Endothelial cell (in vitro differentiated cells): ENCODE measurements at places on chromosomes 7 and 10.

- peak overlapping the region; percentile 93 for H3K27ac ChIP-seq
- H3K4me1 ChIP-seq = peaks cover 59% of the 10 kb centered on the region
- H3K36me3 ChIP-seq = peaks cover 14% of the 10 kb centered on the region
Observed at GRCh38 chr10:35416619-35417312, 80.5 kb downstream of the CCNY start.

GRCh38 chr10:80760914-80761371, 223.2 kb downstream of the SH2D4B start:
- no peaks in the 10 kb centered on the region for H3K36me3 ChIP-seq
- H3K4me1 ChIP-seq = no peaks in the 10 kb centered on the region
- H3K27me3 ChIP-seq = no peaks in the 10 kb centered on the region
- no peak for DNase-seq
- no peak overlapping the region for H3K4me3 ChIP-seq

- H3K27me3 ChIP-seq = peaks cover 12% of the 10 kb centered on the region
- no peak for DNase-seq
- no peaks in the 10 kb centered on the region for H3K4me1 ChIP-seq
- H3K36me3 ChIP-seq = peaks cover 19% of the 10 kb centered on the region
- no peak overlapping the region for H3K4me3 ChIP-seq
- H3K27ac ChIP-seq = no peak overlapping the region
Observed at GRCh38 chr7:158061026-158061630, 526.5 kb downstream of the PTPRN2 start.

- peak; percentile 41 for DNase-seq
- H3K36me3 ChIP-seq = peaks cover 19% of the 10 kb centered on the region
- H3K27me3 ChIP-seq = peaks cover 7% of the 10 kb centered on the region
- peak overlapping the region; percentile 83 for H3K4me3 ChIP-seq
- H3K4me1 ChIP-seq = peaks cover 5% of the 10 kb centered on the region
Observed at GRCh38 chr10:98446151-98446660, 529 bp downstream of the HPS1 start.

- peak within 1 kb of the TSS; percentile 98 for H3K4me3 ChIP-seq
- H3K27ac ChIP-seq = peak within 1 kb of the TSS; percentile 86
- H3K36me3 ChIP-seq = peaks cover 5% of the 10 kb centered on the region
- peaks cover 5% of the 10 kb centered on the region for H3K27me3 ChIP-seq
Observed at GRCh38 chr7:155003092-155003375, at the start of gene PAXIP1. Gene PAXIP1 (minus strand): TSS chr7:155003124. CDS start chr7:155002929, 195 bp downstream.

DNA sequence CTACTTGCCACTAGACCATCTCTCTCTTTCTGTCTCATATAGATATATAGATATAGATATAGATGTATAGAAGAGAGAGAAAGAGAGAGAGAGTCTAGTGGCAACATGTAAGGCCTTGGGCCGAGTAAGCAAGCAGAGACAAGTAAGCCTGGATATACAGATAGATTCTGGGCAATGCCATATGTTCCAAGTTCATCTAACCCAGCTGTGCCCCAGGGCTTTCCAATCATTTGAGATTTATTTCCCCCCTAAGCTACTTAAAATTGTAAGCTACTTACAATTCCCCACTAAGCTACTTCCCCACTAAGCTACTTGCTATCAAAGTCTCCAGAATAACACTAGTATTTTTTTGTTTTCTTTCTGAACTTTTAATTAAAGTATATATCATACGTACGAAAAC, 1094.1 kb downstream of the DNAJB9 start:
- H3K27me3 ChIP-seq = no peaks in the 10 kb centered on the region
- no peak overlapping the region for H3K4me3 ChIP-seq
- no peak overlapping the region for H3K27ac ChIP-seq
- H3K36me3 ChIP-seq = no peaks in the 10 kb centered on the region
- peaks cover 3% of the 10 kb centered on the region for H3K4me1 ChIP-seq

DNA sequence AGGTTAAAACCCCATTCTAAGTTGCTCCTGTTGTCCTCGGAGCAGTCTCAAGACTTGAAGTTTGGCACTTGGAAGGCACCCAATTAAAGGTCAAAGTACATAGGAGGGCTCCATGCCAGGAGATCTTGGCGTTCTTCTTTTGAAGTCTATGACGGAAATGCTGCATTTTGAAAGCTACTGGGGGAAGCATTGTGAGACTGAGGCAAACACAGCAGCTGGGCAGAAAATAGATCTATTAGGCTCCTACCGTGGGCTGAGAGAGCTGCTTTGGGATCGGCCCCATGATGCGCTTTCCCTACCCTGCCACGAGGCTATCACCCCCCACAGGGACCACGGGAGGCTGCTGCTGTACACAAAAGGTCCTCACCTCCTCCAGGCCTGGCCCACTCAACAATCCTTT, 20.0 kb downstream of the KIAA1549 start:
- no peak overlapping the region for H3K4me3 ChIP-seq
- H3K4me1 ChIP-seq = no peaks in the 10 kb centered on the region
- no peak overlapping the region for H3K27ac ChIP-seq
- DNase-seq = no peak
- peaks cover 3% of the 10 kb centered on the region for H3K27me3 ChIP-seq

DNA sequence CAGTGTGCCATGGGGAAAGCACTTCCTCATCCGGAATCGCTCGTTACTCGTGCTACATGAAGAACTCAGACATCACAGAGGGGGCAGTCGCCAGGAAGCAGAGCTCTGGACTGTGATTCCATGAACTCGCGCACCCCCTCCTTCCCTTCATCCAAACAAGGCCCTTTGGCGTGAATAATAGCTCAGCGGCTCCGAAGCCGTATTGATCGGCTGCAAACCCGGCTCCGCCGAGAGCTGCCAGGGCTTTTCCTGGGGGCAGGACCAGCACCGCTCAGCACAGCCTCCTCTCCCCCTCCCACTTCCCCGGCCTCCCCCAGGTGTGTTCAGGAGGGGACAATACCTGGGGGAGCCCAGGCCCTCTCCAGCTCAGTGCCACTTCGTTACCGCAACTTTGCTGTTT, 129.0 kb upstream of the TCF7L2 start:
- H3K4me1 ChIP-seq = peaks cover 23% of the 10 kb centered on the region
- H3K27ac ChIP-seq = no peak overlapping the region
- H3K27me3 ChIP-seq = peaks cover 3% of the 10 kb centered on the region
- H3K4me3 ChIP-seq = no peak overlapping the region
- H3K36me3 ChIP-seq = peaks cover 8% of the 10 kb centered on the region

GRCh38 chr10:122549636-122550035, 10.9 kb upstream of the DMBT1 start:
- DNase-seq = no peak
- no peaks in the 10 kb centered on the region for H3K4me1 ChIP-seq
- H3K36me3 ChIP-seq = no peaks in the 10 kb centered on the region
- H3K27me3 ChIP-seq = no peaks in the 10 kb centered on the region
- no peak overlapping the region for H3K4me3 ChIP-seq

- no peak overlapping the region for H3K27ac ChIP-seq
- DNase-seq = no peak
- peaks cover 1% of the 10 kb centered on the region for H3K27me3 ChIP-seq
- no peaks in the 10 kb centered on the region for H3K36me3 ChIP-seq
Observed at GRCh38 chr7:153036396-153037063, 277.0 kb downstream of the ACTR3B start.

DNA sequence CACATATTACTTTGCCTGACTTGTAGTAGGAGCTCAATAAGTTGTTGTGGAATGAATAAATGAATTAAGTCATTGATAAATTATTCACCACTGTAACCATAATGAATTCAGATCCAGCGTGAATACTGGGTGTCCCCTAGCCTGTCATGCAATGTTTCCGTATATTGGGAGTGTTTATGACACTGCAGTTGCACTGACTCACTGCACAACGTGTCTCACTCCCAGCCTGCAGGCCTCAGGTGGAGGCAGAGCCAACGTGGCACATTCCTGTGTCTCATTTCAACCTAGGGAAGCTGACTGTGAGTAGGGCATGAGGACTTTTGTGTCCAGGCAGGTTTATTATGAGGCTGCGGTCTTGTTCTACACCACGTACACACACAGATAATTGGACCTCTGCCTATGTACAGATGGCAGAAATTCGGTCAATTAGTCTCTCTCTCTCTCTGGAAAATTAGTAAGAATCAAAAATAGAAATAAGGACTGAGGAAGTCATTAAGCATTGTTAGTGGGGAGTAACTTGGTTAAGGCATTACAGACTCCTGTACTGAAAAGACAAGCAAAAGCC, 299.1 kb upstream of the IGFBP3 start:
- H3K27me3 ChIP-seq = peaks cover 9% of the 10 kb centered on the region
- no peak overlapping the region for H3K4me3 ChIP-seq
- no peak overlapping the region for H3K27ac ChIP-seq
- DNase-seq = no peak
- H3K36me3 ChIP-seq = no peaks in the 10 kb centered on the region

GRCh38 chr10:96507044-96507443, 6.7 kb downstream of the TLL2 start:
- no peak overlapping the region for H3K27ac ChIP-seq
- peaks cover 3% of the 10 kb centered on the region for H3K4me1 ChIP-seq
- no peak for DNase-seq
- H3K4me3 ChIP-seq = no peak overlapping the region

GRCh38 chr10:129020651-129021330, 446.2 kb upstream of the MGMT start:
- H3K27ac ChIP-seq = no peak overlapping the region
- no peaks in the 10 kb centered on the region for H3K36me3 ChIP-seq
- no peak for DNase-seq
- H3K4me1 ChIP-seq = peaks cover 12% of the 10 kb centered on the region
- H3K4me3 ChIP-seq = no peak overlapping the region

DNA sequence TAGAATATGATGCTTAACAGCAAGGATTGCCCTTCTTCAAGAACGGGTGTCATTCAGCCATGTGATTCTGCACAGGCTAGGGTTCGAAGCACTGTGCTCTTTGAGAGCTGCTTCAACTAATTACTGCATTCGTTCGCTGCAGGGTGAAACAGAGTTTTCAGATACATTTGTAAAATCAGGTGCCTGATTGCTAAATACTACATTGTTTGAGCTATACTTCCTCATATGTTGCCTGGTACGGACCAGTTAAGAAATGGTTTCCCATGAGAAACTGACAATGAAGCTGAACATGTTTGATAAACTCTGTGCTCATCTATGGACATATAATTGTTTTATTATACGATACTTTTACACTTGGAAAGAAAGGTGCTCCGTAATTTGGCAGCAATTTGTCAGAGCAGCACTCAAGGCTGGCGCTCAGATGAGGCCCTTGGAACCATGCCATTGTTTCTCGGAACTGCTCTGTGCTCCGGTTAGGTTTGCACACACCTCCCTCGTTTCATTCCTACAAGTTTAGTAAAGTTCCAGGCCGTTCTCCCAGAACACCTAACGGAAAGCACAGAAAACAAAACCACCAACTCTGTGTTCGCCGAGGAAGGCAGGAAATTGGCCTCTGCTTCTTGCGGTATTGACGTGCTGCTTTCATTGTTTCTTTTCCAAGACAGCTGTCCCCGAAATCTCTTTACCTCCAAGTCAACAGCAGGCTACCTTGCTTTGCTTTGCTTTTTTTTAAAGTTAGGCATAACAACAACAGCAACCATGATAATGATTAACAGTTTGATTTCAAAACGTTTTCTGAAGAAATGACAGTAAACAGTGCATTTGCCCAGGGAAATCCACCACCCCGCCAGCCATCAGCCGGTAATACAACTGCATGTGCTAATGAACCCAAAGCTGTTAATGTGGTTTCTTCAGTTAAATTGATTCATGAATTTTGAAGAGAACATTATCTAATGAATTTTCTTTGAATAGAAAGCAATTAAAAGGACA, 206.9 kb downstream of the EBF3 start:
- peaks cover 3% of the 10 kb centered on the region for H3K36me3 ChIP-seq
- peaks cover 17% of the 10 kb centered on the region for H3K4me1 ChIP-seq
- no peak overlapping the region for H3K4me3 ChIP-seq
- H3K27me3 ChIP-seq = peaks cover 5% of the 10 kb centered on the region
- H3K27ac ChIP-seq = peak overlapping the region; percentile 84

- no peaks in the 10 kb centered on the region for H3K36me3 ChIP-seq
- no peak overlapping the region for H3K27ac ChIP-seq
- no peaks in the 10 kb centered on the region for H3K4me1 ChIP-seq
Observed at GRCh38 chr7:38066391-38066790, 111.7 kb upstream of the STARD3NL start.

GRCh38 chr7:112782498-112782897, 7.7 kb downstream of the TMEM168 start:
- DNase-seq = no peak
- no peak overlapping the region for H3K27ac ChIP-seq
- H3K4me3 ChIP-seq = no peak overlapping the region
- no peaks in the 10 kb centered on the region for H3K4me1 ChIP-seq
- H3K27me3 ChIP-seq = no peaks in the 10 kb centered on the region
- H3K36me3 ChIP-seq = no peaks in the 10 kb centered on the region

DNA sequence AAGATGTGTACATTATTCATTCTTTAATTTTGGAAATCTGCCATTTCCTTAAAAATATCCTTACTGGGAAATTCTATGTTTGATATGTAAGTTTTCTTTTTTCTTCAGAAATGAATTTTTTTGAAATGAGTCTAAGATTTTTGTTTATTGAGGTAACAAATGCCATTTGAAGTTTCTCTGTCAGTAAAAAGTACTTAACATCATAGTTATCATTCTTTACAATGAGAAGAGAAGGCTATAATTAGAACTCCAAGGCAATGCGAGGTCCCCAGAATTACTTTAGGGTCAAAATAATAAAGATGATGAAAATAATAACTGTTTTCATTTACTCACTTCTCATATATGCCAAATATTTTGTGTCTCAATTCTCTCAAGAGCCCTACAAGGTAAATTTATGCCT, 37.0 kb upstream of the RHOBTB1 start:
- H3K27ac ChIP-seq = no peak overlapping the region
- no peaks in the 10 kb centered on the region for H3K36me3 ChIP-seq
- no peak overlapping the region for H3K4me3 ChIP-seq
- H3K4me1 ChIP-seq = no peaks in the 10 kb centered on the region
- H3K27me3 ChIP-seq = no peaks in the 10 kb centered on the region
- DNase-seq = no peak

DNA sequence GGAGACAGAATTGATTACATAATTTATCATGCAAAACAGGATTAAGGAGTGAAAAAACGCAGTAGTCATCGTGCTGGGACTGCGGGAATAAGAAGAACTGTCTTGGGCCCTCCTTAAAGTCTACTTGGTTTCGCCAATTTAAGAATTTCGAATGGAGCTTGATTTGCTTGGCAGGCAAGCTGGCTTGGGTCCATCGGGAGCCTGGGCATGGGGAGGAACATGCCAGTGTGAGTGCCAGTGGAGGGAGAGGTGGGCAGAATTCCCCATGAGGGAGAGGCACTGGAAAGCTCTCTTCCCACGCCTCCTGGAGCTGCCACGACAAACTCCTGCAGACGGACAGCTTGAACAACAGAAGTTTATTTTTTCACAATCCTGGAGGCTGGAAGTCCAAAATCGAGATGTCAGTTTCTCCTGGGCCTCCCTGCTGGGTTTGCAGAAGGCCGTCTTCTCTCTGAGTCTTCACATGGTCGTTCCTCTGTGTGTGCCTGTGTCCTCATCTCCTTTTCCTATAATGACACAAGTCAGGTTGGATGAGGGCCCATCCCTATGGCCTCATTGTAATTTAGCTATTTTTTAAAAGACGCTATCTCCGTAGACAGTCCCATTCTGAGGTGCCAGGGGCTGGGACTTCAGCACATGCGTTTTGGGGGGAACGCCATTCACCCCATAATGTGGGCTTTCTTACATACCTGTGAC, 528.7 kb upstream of the DPP6 start:
- no peak for DNase-seq
- peaks cover 13% of the 10 kb centered on the region for H3K27me3 ChIP-seq

- H3K27ac ChIP-seq = no peak overlapping the region
- H3K27me3 ChIP-seq = peaks cover 3% of the 10 kb centered on the region
- H3K4me3 ChIP-seq = no peak overlapping the region
- H3K36me3 ChIP-seq = no peaks in the 10 kb centered on the region
- DNase-seq = no peak
Observed at GRCh38 chr10:131841661-131842139, 59.1 kb upstream of the PPP2R2D start.
